ENCODE measurements at places on chromosomes 6 and 20.

DNA sequence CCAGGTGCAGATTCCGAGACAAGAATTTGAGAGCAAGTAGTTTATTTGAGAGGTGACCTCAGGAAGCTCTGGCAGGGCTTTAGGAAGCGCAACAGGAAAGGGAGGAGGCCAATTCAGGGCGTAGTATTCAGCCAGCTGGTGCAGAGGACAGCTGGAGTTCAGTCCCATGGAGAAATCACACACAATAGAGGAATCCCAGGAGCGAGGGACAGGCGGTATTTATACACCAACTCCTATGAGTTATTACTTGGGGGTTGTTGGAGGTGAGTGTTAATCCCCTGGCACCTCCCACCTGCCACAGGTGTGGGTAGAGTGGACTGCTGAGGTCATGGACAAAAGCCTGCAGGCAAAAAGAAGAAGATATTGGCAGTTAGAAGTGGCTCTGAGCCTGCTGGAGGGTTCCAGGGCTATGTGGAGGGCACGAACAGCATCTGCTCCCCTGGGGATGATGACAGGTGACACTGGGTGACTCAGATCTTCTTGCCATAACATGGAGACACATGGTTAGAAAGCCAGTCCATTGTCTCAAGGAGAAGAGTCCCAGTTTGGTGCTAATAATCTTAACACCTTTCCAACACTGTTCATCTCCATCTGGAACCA is 13.9 kb upstream of the SULF2 start:
- DNase-seq = no peak

DNA sequence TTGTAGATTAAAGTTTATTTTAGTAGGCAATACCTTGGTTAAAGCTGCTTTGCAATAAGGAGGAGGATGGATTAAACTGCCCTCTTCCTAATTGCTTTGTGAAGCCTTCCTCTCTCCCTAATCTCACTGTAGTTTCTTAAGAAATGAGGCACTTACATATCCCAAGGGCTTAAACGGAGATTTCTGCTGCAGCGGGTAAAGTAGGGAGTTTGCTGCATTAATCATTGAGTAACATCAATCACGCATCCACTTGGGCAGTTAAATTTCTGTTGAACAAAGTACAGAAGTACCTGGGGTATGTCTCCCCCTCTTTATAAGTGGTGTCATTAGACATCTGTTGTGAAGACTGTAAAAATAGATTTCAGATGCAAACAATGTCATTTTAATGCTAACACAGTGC is 29.5 kb upstream of the ARID1B start:
- no peak for DNase-seq

DNA sequence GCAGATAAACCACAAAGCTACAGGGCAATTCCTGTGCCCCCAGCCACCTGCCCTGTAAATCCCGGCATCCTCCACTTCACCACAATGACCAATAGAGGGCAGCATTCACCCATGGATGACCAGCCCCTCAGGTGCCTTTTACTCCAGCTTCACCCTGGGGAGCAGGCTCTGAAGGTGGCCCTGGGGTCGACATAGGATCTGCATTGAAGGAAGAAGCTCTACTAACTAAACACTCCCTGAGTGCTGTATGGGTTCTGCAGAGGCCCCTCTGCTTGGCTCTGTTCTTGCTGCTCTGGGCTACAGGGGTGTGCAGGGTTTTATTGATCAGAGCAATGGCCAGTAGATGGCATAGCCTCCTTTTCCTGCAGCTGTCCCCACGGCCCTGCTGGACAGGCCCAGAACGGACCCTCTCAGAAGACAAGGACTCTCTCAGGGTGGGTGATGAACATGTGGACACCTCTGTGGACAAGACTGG is 20.3 kb downstream of the CST4 start:
- no peak for DNase-seq

GRCh38 chr20:35886537-35886936 is 67.8 kb downstream of the SCAND1 start:
- no peak for DNase-seq

DNA sequence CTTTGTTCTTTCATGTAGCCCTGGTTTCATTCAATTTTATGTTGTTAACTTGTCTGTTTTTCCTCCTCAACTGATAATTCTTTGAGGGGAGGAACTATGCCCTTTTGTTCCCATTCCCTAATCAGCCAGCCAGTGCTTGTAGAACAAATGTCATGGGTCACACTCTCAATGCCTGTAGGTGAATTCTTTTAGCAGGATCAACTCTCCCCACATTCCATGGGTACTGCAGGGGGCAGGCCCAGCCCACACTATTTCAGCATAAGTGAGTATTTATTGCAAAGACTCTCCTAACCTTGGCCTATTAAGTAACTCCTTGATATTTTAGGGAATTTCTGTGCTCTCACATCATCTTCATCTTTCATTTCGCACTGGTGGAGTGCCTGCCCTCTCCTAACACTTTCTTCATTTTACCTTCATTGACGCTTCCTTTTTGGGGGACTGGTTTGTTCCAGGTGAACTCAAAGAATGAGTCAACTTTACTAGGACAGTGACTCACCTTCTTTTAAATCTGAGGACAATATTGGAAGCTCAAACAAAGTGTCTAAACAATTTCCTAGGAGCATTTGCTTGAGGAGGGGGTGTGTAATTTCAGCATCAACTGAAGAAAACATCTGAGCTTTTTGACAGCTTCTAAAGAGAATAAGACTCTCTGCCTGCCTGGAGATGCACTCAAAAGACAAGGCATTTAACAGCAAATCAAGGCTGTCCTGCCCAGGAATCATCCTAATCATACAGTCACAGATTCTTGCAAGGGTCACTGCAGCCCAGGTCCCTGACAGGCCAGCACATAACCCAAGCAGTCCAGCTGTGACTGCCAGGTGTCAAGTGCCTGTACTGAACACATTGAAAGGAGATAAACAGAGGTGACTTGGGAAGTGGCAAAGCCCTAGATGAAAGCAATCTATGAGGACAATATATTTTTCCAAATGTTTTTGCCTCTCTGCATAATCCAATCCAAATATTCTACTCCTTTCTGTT is 263.9 kb upstream of the PRND start:
- DNase-seq = no peak

GRCh38 chr6:11035616-11036350 is 8.3 kb downstream of the ELOVL2 start:
- DNase-seq = no peak

GRCh38 chr6:50822078-50822476 is 3.4 kb downstream of the TFAP2B start:
- no peak for DNase-seq

DNA sequence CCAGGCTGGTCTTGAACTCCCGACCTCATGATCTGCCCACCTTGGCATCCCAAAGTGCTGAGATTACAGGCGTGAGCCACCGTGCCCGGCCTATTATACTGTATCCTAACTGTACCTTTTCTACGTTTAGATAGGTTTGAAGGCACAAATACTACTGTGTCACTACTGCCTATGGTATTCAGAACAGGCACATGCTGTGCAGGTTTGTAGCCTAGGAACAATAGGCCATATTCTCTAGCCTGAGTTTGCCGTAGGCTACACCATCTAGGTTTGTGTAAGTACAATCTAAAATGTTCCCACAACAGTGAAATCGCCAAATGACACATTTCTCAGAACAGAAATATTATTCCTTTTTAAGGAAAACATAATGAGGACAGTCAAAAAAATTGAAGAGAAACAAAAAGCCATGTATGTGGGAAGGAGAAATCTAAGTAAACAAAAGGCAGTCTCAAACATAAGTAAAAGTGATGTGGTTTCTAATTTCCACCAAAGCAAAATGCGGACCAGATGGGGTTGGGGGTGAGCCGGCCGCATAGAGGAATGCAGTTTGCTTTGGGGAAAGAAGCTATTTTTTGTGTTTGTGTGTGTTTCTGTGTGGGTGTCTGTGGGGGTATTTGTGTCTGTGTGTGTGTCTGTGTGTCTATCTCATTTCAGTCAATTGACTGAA is 192.6 kb upstream of the SALL4 start:
- no peak for DNase-seq

DNA sequence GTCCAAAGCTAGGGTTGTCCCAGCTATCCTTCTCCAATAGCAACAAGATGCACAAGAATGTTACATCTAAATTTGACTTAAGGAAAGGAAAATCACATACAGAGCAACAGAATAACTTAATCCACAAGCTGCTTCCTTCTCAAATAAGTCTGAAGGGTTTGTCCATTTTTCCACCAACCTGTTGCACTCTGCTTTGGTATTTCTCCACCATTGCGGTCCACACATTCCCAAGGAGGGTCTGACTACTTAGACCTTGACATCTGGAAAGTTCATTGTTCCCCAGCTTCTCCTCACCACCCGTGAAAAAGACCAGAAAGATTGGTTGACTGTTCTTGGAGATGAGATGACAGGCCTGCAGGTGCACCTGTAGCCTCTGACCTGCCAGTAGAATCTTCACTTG is 72.5 kb downstream of the PDSS2 start:
- no peak for DNase-seq

All from stimulated activated CD4-positive, alpha-beta T cell treated with anti-CD3 and anti-CD28 coated beads, TNF-alpha, amount 100 ng/mL, for 4 hours (primary cell).